ENCODE measurements at places on chromosomes 12 and 14.

GRCh38 chr12:77337362-77337761 lies 272.0 kb upstream of the E2F7 start:
- no peak for DNase-seq

DNA sequence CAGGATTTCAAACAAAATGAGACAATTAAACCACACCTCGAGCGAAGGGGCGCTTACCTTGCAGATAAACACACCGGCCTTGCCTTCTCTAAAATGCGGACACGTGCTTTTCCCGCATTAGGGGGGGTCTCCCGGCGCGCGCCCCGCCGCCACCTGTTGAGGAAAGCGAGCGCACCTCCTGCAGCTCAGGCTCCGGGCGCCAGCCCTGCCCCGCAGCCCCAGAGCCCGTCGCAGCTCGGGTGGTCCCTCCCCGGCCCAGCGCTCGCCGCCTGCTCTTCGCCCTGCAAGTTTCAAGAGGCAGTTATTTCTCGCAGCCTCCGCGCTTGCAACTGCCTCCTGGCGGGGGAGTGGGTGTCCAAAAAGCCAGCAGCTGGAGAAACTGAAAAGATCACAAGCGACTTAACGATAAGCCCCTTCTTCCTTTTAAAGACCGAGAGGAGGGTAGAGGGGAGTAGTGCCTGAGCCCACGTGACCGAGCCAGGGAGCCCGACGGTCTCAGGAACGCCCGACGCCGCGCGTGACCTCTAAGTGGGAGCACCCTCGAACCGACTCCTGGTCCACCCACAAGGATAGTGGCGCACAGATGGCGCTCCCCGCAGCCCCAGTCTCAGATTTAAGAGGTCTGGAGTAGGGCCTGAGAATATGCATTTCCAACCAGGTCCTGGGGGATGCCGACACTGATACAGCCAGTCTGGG lies at the start of gene ESR2:
Gene ESR2, minus strand, starts transcription at position 396 of the 696 bp plus-strand sequence. CDS start 11,386 bp downstream, outside the sequence.
- DNase-seq, result peak; percentile 51

DNA sequence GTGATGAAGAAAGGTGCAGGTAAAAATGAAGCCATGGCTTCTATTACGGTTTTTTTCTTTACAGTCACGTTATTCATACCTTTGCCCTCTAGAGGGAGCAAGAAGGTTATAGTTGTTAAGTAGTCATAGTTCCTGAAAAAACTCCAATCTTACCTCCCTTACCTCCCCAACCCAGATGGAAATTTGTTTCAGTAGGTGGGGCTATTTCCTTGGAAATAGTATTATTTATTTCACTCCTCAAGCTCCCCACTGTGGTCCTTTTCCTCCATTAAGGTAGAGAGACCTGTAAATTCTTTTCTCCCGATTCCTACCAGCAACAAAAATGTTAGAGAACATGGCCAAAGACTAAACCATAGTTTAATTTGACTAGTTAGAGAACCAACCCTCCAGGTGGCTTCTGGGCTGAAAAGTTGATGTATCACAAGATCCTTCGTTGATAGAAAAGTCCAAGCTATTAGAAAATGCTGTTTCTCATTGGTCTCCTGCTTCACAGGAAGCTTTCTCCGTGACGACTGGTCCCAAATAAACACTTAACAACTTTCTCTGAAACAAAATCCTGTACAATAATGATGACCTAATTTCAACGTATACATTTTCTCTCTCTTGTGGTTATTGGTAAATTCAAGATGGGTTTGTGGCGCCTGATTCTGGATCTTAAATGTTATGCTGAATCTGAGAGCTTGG lies 43.5 kb downstream of the TMX1 start:
- DNase-seq, result peak; percentile 95

GRCh38 chr12:56071648-56072047 lies 8.3 kb upstream of the ERBB3 start:
- no peak for DNase-seq

- peak; percentile 91 for DNase-seq
Observed at GRCh38 chr12:124764870-124765580, 98.6 kb downstream of the SCARB1 start.

- DNase-seq, result no peak
Observed at GRCh38 chr12:53131844-53132243, 28.6 kb downstream of the SOAT2 start.

DNA sequence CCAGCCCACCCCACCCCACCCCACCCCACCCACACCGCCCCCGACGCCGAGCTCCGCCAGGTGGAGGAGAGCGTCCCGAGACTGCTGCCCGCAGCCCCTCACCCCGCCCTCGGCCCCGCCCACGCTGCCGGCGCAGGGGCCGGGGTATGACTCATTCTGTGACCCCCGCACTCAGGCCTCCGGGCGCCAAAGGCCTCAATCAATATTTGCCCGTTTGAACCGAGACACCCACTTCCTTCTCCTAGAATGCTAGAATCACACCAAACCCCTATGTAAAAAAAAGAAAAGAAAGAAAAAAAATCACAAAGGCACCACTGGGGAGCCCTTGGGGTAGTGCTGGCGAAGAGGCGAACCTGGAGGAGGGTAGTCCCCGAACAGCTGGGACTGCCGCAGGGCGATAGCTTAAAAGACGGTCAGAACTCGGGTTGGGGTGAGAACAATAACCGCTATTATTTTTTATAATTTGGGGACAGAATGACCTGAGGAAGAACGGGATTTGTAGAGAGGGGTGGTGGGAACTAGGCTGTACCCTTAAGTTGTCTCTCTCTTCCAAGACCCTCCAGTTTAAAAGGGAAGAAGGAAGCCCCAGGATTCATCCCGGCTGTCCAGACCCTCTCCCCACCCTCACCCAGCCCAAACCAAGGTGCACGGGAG lies 894 bp downstream of the KRT8 start:
- DNase-seq, result peak; percentile 33

GRCh38 chr12:10211940-10212738 lies 538 bp upstream of the GABARAPL1 start:
- peak; percentile 99 for DNase-seq

GRCh38 chr12:120903412-120904196 lies 554 bp downstream of the SPPL3 start:
- DNase-seq, result peak; percentile 9

DNA sequence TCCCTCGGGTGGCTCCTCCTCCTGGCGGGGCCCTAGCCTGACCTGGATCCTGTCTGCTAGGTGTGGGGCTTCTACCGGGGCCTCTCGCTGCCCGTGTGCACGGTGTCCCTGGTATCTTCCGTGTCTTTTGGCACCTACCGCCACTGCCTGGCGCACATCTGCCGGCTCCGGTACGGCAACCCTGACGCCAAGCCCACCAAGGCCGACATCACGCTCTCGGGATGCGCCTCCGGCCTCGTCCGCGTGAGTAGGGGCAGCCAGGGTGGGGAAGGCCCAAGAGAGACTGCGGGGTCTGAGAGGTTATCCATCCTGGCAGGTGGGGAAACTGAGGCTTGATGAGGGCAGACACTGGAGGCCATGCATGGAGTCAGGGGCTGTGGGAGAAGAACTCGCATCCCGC lies 4.0 kb downstream of the SLC25A47 start:
- no peak for DNase-seq

DNA sequence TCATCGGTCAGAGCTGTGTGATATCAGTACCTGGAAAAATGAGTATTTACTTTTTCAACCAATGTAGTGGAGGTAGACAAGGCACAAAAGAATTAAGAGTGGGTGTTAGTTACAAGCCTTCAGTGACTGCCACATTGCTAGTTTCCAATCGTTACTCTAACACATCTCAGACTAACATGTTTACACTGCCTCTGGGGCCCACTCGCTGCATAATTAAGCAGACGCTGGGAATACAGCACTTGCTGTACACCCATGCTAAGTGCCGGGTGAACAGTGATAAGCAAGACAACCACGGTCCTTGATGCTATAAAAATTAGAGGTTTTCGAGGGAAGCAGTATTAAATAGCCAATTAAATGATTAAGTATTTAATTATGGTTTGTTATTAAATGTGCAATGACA lies 1147.6 kb downstream of the AACS start:
- no peak for DNase-seq

GRCh38 chr12:5506821-5507231 lies 74.9 kb downstream of the NTF3 start:
- DNase-seq, result no peak

DNA sequence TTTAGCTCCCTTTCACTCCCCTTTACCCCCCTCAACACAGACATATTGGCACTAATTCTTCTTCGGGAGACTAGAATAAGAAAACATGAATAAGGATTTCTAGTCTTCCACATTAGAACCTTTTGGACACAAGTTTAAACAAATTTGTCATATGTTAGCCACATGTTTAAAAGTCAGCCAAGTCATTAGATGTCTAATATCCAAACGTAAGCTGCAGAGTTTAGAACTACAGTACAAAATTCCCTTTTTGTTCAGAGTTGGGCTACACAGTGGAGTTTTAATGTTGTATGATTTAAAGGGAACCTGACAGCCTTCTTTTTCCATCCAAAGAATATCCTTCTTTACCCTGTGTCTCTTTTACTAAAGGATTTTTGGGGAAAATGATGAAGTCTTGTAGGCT lies 79.8 kb downstream of the PDE6H start:
- no peak for DNase-seq

DNA sequence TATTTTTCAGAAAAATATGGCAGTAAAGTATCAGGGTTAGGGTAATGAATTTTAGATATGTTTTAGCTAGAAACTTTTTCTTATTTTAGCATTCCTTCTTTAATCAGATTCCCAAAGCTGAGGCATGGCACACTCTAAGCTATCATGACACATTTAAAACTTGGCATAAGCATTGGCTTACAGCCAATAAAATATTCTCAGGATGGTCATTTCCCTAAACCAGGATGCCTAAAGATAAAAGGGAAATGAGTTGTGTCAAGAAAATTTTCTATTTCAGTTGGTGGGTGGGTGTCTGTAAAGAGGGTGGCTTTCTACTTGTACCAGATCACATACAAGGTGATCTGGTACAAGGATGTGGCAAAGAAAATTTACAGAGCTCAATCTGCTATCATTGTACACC lies 47.8 kb downstream of the PEBP1 start:
- DNase-seq, result no peak

- no peak for DNase-seq
Observed at GRCh38 chr14:81303258-81303935, 82.6 kb upstream of the GTF2A1 start.

GRCh38 chr12:104823985-104824461 lies 134.1 kb downstream of the SLC41A2 start:
- DNase-seq, result no peak

DNA sequence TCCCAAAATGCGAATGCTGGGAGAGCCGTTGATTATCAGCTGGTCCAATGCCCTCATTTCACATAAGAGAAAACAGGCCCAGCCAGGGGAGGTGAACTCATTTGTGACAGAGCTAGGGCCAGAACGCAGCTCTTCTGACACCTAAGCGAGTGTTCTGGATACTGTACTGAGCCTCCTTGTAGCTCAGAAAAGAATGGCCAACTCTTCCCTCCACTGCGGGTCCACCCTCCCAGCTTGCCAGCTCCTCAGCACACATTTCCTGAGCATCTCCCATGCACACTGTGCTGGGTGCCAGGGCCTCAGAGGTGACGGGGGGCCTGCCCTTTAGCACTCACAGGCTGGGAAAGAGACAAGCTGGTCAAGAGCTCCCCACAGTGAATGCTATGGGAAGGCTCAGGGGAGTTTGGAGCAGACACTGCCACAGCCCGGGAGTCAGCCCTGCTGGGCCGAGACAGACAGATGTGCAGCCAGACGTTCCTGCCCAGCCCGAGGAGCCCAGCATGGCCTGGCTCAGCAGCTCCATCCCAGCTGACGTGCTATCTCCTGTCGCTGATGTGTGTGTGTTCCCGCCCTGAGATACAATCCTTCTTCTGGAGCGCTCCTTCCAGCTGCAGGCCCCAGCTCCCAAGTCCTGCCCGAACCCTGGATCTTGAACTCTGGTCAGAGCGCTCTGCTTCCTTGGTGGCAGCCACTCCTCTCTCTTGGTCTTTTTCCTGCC lies 3.5 kb downstream of the CMTM5 start:
- DNase-seq, result no peak

DNA sequence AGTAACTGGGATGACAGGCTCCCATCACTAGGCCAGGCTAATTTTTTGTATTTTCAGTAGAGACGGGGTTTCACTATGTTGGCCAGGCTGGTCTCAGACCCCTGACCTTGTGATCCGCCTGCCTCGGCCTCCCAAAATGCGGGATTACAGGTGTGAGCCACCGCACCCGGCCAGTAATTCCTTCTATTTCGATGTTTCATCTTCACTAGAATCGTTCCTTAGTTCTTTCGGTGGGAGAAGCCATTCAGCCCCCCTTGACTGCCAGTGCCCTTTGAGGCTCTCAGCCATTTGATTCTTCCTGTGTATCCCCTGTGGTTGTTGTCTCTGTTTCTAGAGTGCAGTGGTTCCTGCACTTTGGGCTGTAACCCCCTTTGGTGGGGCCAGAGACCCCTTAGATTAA lies 174.1 kb downstream of the ETV6 start:
- no peak for DNase-seq

DNA sequence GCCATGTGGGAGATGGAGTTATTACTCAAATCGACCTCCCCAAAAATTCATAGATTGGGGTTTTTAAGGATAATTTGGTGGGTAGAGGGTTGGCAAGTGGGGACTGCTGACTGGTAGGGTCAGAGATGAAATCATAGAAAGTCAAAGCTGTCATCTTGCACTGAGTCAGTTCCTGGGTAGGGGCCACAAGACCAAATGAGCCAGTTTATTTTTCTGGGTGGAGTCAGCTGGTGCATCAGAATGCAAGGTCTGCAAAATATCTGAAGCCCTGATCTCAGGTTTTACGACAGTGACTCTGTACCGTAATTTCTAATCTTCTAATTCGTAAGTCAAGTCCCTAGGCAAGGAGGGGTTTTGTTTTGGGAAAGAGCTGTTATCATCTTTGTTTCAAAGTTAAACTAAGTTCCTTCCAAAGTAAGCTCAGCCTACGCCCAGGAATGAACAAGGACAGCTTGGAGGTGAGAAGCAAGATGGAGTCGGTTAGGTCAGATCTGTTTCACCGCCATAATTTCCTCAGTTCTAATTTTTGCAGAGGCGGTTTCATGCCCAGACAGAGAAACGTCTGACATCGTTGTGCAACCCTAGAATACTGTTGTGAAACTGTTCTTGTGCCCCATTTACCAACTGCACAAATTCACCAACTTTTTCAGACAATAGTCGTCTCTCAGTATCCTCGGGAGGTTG lies 104.5 kb upstream of the SFSWAP start:
- no peak for DNase-seq

GRCh38 chr12:109458086-109458485 lies 19.0 kb downstream of the KCTD10 start:
- DNase-seq, result peak; percentile 66

- DNase-seq, result no peak
Observed at GRCh38 chr12:115137812-115138521, 454.0 kb upstream of the TBX3 start.

DNA sequence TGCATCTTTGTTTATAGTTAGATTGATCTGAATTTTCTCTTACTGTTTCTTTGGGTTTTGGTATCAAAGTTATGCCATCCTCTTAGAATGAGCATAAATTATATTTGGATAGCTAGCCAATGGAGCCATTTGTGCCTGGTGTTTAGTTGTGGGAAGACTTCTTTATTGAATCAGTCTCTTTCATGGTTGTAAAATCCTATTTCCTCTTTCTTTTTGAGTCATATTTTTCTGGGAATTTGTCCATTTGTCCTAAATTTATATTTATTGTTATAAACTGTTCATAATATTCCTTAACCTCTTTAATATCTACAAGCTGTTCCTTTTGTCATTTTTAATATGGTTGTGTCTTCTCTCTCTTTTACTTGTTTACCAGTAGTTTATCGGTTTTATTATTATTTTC lies 462.5 kb downstream of the AEBP2 start:
- no peak for DNase-seq
